Naive thymus-derived CD4-positive, alpha-beta T cell (primary cell): ENCODE measurements at places on chromosomes 1 and 21.

GRCh38 chr1:165169028-165169427 is 187.5 kb downstream of the LMX1A start:
- DNase-seq = no peak

DNA sequence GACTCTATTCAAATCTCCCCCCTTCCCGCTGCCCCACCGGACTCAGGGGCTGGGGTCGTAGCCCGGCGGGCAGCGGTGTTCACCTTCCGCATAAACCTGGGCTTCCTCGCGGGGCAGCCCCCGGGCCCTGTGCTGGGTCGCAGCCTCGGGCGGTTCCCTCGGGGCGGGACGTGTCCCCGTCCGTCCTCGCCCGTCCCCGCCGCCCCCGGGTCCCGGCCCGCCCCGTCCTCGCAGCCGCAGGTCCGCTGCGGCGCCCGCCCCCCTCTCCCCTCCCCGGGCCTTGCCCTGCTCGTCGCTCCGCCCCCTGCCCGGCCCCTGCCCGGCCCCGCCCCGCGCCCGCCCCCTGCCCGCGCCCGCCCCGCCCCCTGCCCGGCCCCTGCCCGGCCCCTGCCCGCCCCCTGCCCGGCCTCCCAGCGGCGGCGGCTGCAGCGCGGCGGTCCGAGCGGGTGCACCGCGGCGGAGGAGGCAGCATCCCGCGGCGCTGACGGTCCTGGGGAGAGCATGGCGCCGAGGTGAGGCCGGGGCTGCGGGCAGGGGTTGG is at the start of gene COL18A1:
COL18A1 (plus strand) TSS at position 436 of the 541 bp plus-strand sequence; CDS start at position 502, 66 bp downstream.
- DNase-seq = no peak

DNA sequence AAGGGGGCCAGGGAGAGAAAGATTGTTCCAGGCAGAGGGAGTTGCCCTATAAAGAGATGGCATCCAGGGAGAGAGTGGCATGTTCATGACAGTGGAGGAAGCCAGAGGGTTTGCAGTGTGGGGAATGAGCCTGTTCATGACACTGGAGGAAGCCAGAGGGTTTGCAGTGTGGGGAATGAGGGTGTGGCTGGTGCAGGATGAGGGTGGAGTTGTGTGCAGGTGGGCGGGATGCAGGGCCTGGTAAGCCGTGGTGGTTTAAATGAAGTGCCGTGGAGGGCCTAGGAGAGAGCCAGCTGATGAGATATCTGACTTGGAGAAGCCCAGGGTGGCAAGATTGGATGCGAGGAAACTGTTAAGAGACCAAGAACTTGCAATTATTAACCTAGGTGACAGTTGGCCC is 131.8 kb downstream of the CAMTA1 start:
- no peak for DNase-seq

- DNase-seq = no peak
Measured at GRCh38 chr1:210687582-210688279, 359.0 kb downstream of the HHAT start.

DNA sequence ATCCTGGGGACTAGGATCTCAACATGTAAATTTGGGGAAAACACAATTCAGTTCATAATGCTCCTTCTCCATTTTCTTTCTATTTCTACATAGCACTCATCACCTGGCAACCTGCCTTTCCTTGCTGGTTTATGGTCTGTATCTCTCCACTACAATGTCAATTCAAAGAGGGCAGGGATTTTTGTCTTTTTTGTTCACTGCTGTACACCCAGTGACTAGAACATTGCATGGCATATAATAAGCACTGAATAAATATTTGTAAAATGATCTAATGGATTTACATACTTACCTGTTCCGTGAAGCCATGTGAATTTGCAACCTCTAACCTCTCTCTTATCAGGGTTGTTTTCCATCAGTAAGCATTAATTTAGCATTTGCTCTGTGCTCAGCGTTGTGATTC is 27.4 kb upstream of the TBX15 start:
- no peak for DNase-seq

GRCh38 chr1:52641307-52641706 is 8.3 kb downstream of the SHISAL2A start:
- DNase-seq = no peak

GRCh38 chr1:62237950-62238374 is 43.3 kb downstream of the L1TD1 start:
- DNase-seq = no peak
